ENCODE measurements at places on chromosomes 4 and X.
A peak's percentile ranks its signal among the peaks of the same experiment; 100 is the strongest.

DNA sequence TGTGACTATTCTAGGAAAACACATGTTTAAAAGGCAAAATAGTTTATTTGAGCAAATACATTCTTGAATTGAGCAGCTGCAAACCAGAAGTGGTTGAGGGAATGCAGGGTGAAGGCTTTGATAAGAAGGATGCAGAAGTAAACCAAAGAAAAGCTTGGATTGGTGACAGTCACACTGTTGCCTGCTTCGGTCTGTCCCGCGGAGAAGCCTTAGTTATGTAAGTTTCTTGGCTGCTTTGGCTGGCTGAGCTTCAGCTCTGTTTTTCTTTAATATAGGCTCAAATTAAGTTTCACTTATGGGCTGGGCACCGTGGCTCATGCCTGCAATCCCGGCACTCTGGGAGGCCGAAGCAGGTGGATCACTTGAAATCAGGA, 67.6 kb downstream of the FAM53A start:
- no peak for DNase-seq

DNA sequence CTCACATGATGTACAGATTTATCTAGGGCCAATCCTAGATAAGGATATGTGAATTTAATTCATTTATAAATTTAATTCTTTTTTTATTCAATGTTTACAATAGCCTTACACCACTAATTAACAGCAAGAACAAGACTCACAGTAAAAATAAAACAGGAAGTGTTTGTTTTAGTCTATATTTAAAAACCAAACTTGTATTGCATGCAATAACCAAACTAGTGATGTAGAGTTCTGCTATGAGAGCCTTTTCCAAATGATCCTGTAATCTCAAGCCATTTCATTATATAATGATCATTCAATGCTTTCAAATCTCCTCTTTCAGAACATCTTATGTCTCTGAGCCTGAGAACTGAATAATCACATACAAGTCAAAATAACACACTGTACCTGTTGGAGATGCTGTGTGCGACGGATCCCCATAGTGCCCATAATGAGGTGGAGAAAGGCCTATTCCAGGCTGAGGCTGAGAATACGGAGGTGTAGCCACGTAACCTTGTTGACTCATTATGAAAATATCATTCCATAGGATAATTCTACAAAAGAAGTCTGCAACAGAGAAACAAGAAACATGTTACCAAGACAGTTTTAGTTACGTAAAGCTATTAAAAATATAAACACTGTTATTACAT, 2.6 kb downstream of the SEC24D start:
- DNase-seq: no peak

GRCh38 chr4:23857367-23857959, 32.4 kb downstream of the PPARGC1A start:
- no peak for DNase-seq

GRCh38 chrX:12149670-12150407, 11.6 kb downstream of the FRMPD4 start:
- DNase-seq: no peak

DNA sequence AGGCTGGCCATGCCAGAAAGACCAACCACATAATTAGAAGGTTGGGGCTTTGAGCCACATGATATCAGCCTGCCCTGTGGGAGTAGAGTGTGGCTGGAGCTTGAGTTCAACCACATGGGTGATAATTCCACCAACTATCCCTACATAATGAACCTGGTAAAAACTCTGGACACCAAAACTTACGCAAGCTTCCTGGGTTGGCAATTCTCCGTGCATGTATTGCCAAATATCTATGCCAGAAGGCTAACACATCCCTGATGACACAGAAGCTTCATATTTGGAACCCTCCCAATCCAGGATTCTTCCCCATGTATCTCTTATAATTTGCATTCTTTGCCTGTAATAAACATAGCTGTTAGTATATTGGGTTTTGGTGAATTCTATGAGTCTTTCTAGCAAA, 68.2 kb downstream of the FUNDC1 start:
- DNase-seq: peak; percentile 68

- no peak for DNase-seq
Measured at GRCh38 chr4:88979276-88979675, 77.7 kb downstream of the FAM13A start.

GRCh38 chr4:42906341-42906740, 13.8 kb downstream of the GRXCR1 start:
- no peak for DNase-seq

- no peak for DNase-seq
Measured at GRCh38 chrX:68889249-68889648, 60.4 kb downstream of the EFNB1 start.

GRCh38 chrX:997631-998137, 214.8 kb downstream of the CRLF2 start:
- no peak for DNase-seq

GRCh38 chrX:47143894-47144625, 442 bp downstream of the NDUFB11 start:
- peak; percentile 22 for DNase-seq

DNA sequence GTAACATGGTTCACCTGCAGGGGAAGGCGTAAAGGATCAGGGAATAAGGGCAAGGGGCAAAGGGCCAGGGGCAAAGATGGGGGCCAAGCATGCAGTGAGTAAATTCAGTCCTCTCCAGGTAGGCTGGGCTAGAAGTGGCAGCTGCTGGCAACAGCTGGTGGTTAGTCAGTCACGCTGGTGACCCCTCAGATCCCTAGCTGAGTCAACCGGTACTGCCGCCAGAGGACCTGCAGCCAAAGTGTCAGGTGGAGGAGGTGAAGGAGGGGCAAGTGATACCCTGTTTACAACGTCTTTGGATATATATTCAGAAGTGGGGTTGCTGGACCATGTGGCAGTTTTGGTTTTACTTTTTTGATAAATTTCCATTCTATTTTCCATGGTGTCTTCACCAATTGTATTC, 24.6 kb upstream of the NAP1L2 start:
- DNase-seq: no peak

- no peak for DNase-seq
Measured at GRCh38 chr4:1271686-1272085, 18.0 kb upstream of the MAEA start.

GRCh38 chr4:105193536-105193935, 46.9 kb downstream of the TET2 start:
- no peak for DNase-seq

- no peak for DNase-seq
Measured at GRCh38 chr4:185722029-185722316, 90.0 kb downstream of the SORBS2 start.

- peak; percentile 87 for DNase-seq
Measured at GRCh38 chr4:52833941-52834525, 28.1 kb upstream of the RASL11B start.

Data from MG63 (cell line).